ENCODE measurements at places on chromosomes 1 and 21. TPM values are rescaled to one million over a fixed set of nuclear protein-coding genes. Genes with fewer than 3 reads are reported as not detected.

Gene ABL2
- total RNA-seq, result 21.2 TPM

Gene SLC22A15
- total RNA-seq, result 3.5 TPM

Gene UBXN11
- 13.1 TPM for total RNA-seq

Gene AMPD2
- 63.0 TPM for total RNA-seq

Gene HSD3B2
- not detected for total RNA-seq

Gene NES
- 168 TPM for total RNA-seq

Gene SELL
- total RNA-seq, result not detected

Gene LRRC53
- total RNA-seq, result not detected

Measured in H9 (cell line).